ENCODE measurements at places on chromosomes 13 and 19.
A peak's percentile ranks its signal among the peaks of the same experiment; 100 is the strongest.

GRCh38 chr13:24145240-24145639, 15.3 kb upstream of the SPATA13 start:
- DNase-seq = no peak

- DNase-seq = peak; percentile 76
Observed at GRCh38 chr19:5340637-5341447, at the start of gene PTPRS. PTPRS (minus strand) TSS chr19:5340812; CDS start chr19:5286140, 54,672 bp downstream.

DNA sequence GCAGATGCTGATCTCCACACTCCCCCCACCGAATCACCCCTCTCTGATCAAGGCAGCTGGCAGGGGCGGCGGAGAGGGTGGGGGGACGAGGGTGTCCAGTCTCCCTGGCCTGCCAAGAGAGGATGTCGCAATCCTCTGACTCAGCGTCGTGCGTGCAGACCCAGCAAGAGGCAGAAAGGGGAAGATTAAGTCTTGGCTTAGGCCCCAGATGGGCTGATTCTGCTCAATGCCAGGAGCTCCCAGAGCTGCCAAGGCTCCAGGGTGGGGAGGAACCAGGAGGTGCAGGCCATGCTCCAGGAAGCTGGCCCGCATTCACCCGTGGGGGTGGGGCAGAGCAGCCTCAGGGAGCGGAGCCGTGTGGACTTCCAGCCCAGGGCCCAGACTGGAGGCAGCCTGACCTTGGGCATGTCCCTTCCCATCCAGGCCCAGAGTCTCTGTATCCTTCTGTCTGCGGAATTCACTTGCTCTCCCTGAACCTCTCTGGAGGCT, 6.6 kb upstream of the BCL3 start:
- peak; percentile 87 for DNase-seq

GRCh38 chr13:24215126-24215525, 54.6 kb downstream of the SPATA13 start:
- no peak for DNase-seq

DNA sequence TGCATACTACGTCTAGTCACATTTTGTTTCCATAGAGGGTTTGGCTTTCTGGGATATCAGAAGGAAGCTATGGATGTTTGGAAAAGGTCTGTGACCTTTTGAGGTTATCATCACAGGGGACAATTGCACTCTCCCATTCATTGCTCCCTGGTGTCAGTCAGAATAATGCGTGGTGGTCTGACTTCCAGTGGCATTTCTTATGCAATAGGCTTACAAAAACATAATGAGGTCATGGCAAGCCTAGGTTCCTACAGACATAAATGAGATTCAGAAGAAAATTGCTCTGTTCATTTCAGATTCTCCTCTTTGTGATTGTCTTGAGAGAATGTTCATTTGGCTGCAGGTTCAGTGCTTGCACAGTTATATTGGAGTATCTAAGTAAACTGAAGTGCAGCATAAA, 54.6 kb downstream of the ARHGAP35 start:
- DNase-seq = no peak

- no peak for DNase-seq
Observed at GRCh38 chr13:96450326-96451020, 360.6 kb downstream of the HS6ST3 start.

DNA sequence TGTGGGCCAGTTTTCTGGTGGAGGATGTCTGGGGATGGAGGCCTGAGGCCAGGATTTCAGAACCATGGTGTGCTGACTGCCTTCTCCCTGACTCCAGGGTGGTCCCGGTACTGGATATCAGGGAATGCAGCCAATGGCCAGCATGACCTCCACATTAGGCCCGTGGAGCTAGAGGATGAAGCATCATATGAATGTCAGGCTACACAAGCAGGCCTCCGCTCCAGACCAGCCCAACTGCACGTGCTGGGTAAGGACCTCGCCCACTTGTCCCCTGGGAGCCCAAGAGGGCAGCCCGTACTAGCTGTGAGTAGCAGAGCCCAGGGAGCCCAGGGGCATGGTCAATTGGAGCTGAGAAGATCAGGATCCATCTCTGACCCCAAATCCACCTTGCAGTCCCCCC, 1.6 kb downstream of the KIRREL2 start:
- DNase-seq = no peak

- DNase-seq = no peak
Observed at GRCh38 chr13:49165798-49166752, 54.1 kb upstream of the MLNR start.

DNA sequence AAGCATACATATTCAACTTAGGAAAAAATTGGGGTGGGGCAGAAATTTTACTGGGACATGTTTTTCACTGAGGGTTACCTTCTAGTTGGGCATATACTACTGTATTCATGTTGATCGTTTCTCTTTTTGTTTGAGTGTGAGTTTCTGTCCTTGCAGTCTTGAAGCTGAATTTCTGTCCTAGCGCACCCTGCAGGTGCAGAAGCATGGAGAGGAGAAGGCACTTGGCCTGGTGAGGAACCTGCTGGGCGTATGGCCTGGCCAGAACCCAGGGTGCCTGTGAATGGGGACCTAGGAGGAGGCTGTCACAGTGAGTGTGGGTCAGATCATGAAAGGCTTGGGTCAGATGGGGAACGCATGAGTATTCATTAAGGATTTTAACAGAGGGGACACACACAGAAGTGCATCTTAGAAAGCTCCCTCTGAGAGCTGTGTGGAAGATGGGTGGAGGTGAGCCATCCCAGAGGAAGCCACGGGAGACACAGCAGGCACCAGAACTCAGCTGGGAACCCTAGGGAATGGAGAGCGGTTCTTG, 36.8 kb downstream of the SERP2 start:
- DNase-seq = peak; percentile 34

- DNase-seq = peak; percentile 26
Observed at GRCh38 chr13:51996641-51997040, 14.6 kb downstream of the ATP7B start.

- peak; percentile 90 for DNase-seq
Observed at GRCh38 chr13:95317039-95317989, 16.1 kb upstream of the ABCC4 start.

DNA sequence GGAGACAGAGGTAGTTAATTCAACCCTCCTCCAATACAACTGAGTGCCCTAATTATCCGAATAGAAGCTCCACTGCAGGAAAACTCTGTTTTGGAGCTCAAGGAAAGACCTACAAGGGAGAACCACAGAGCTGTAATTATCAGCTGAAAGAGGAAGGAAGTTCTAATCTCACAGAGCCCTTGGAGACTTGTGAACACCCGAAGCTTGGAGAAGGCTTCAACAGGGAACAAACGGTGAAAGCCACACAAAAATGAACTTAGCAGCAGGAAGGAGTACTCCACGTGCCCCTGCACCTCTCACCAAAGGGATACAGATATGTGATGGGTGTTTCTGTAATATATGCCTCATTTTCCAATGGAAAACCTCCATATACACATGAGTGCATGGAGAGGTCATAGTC, 61.1 kb downstream of the IRS2 start:
- DNase-seq = no peak

GRCh38 chr13:60260440-60260839, 96.7 kb upstream of the DIAPH3 start:
- DNase-seq = peak; percentile 7

- DNase-seq = peak; percentile 75
Observed at GRCh38 chr19:7852851-7853769, 21.1 kb downstream of the PRR36 start.

GRCh38 chr19:7662657-7663056, 6.2 kb upstream of the RETN start:
- DNase-seq = no peak

Data from erythroblast (primary cell).